IPS DF 6.9 (cell line): ENCODE measurements at places on chromosomes 16 and 17.

DNA sequence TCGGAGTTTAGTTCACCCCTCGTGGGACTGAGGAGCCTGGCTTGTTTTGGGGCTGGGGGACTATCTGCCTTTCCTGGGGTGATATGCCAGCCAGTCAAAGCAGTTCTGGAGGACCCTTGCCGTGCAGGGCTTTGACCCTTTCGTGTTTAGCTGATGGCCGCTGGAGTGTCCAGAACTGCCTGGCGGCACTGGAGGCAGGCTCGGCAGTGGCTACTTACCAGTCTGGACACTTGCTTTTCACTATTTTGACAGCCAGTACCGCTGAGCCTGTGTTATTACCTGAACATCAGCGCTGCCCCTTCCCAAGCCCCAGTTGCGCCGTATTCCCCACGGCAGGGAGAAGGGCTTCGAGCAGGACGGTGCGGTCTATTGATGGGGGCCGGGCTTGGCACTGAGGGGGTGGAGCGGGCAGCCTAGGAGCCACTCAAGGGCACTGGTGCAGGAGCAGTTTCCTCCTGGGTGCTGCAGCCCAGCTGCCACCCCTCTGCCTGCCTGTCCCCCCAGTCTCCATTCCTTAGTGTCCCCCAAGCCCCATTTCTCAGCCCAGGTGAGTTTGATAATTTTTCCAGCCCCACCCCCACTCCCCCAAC is 18.6 kb downstream of the CCDC92B start:
- no peak for DNase-seq

GRCh38 chr16:16131204-16131603 is 92.1 kb downstream of the ABCC6 start:
- DNase-seq: no peak

DNA sequence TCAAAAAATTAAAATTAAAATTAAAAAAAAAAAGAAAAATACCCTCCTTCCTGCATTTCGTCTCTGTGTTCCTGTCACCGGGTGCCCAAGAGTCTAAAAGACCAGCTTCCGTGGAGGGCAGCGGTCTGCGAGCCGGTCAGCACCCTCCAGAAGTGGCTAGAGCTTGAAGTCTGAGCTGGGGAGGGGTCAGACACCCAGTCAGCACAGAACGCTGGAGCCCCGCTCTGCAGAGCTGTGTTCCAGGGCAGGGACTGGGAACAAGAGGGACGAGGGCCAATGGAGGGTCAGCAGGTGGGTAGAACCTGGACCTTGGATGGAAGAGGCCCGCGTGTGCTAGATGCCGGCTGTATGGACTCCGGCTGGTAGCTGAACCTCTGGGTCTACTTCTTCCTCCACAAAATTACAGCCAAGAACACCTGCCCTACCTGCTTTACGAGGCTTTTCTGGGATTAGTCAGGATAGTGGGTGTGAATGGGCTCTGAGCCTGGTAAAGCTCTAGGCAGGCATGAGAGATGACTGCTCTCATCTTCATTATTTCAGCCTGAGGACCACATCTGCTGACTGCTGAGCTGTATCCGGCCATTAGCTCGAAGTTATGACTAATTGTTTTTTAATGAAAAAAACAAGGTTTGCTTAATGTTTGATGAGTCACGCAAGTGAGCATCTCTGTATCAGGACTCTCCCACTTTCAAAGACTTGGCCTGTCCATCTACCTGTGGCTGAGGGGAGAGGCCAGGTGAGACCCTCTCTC is 5.9 kb downstream of the TRPV1 start:
- DNase-seq: no peak

DNA sequence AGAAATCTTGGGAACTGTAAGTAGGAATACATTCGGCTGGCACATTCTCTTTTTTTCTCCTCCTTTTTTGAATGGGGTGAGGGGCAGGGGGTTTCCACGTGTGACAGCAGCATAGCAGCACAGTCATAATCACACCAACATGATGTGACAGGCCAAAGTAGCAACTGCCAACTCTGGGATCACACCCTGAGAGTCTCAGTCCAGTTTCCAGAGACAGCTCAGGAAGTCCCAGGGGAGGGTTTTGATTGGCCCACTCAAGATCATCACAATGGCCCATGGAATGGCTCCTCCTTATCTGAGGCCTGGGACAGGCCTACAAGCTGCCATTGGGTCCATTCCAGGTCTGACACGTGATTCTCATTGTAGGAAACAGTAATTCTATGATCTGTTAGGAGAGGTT is 207.1 kb upstream of the ASIC2 start:
- no peak for DNase-seq

GRCh38 chr16:79632289-79632688 is 31.8 kb upstream of the MAF start:
- no peak for DNase-seq
